Epithelial cell of proximal tubule (primary cell): ENCODE measurements at places on chromosomes 3 and 15. TPM values are rescaled to one million over a fixed set of nuclear protein-coding genes. Genes with fewer than 3 reads are reported as not detected.

GRCh38 chr3:197139586-197139985 is 110.0 kb upstream of the MELTF start:
- DNase-seq = no peak

Gene DPPA2
- total RNA-seq = not detected in 2 replicates

DNA sequence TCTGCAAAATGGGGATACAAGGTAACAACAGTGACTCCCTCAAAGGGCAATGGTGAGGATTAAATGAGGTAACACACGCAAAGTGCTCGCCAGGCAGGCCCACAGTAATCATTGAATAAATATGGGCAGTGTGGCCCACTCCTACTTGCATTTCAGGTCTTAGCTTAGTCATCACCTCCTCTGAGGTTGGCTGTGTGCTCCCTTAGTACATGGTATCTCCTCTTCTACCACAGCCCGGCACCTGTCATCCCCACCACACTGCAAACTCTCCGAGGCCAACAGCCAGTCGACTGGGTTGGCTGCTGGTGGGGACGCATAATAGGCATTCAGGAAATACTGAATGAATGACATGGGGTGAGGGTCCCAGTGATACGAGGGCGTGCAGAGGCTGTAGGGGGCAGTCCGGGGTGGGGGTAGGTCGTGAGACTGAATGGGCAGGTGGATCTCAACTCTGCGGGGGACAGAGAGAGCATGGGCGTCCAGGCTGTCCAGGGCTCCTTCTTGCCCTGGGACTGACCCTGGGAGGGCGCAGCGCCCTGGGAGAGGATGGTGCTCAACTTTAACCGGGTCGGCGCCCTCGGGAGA is 375 bp upstream of the MYZAP start:
- DNase-seq = no peak

GRCh38 chr15:47669221-47669620 is 48.1 kb upstream of the SEMA6D start:
- DNase-seq = no peak

DNA sequence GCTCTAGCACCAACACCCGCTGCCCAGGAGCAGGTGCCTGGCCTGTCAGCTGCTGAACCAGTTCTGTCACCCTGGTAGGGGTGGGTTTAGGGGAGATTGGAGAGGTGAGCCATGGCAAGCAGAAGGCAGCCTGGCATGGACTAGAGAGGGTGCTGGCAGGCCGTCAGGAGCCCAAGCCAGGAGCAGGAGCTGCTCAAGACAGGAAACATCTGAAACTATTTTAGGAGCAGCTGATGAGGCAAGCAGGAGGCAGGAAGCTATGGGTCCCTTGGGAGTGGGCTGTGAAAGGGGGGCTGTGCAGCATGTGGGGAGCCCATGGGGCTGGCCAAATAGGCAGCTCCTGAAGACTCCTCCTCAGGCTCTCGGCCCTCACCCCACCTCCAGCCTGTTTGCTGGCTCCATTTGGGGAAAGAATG is 2.3 kb downstream of the INKA1 start:
- no peak for DNase-seq

Gene COL6A6
- not detected in 2 replicates for total RNA-seq

GRCh38 chr15:94366781-94367180 is 135.4 kb downstream of the MCTP2 start:
- no peak for DNase-seq

DNA sequence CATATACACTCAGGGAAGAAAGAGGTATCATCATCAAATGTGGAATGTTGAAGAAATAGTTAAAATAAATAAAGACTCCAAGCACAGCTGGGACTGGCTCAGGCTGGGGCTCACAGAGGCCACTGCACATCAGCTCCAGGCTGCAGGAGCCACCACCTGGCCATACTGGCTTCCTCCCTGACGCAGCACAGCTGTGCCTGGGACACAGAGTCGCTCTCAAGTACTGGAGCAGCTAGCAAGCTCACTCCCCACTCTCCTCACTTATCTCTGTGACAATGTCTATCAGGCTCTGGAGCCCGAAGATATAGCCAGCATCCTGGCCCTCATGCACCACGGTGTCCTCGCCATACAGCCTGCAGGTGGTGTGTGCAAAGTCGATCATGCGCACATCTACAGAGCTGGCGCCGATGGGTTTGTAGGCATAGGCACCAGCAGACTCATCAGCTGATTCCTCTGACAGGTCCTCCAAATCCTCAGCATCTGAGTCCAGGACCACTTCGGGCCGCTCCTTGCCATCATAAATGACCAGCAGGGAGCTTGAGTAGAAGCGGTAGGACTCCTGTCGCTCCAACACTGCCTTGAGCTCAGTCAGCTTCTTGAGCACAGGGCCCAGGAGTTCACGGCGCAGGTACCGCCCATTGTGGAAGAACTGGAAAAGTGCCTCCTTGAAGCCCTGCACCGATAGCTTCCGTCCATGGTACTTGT is 2.5 kb upstream of the NCKIPSD start:
- no peak for DNase-seq

GRCh38 chr3:101807888-101808287 is 28.9 kb downstream of the NXPE3 start:
- DNase-seq = no peak

DNA sequence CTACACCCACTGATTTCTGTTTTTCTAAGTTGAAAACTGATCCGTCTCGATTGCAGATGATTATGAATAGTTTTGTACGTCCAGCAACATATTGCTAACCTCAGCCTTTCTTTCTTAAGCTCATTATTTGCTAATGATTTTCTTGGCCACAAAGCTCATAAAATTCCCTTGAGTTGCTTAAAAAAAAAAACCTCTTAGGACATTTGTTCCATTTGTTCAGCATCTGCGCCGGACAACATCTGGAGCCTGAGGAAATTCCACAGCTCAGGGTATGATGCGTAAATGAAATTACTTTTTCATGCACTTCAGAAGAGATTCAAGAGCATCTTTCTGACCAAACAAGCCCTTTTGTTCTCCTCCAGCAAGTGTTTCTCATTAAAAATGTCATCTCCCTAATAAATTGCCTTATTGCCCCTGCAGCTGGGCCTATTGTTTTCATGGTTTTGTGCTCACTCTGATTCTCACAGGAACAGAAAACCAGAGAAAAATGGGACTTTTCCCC is 249.1 kb upstream of the MCTP2 start:
- DNase-seq = no peak
